NB4 (cell line): ENCODE measurements at places on chromosomes 5 and 9.

- no peak for DNase-seq
Observed at GRCh38 chr5:103849934-103850333, 287.3 kb upstream of the NUDT12 start.

DNA sequence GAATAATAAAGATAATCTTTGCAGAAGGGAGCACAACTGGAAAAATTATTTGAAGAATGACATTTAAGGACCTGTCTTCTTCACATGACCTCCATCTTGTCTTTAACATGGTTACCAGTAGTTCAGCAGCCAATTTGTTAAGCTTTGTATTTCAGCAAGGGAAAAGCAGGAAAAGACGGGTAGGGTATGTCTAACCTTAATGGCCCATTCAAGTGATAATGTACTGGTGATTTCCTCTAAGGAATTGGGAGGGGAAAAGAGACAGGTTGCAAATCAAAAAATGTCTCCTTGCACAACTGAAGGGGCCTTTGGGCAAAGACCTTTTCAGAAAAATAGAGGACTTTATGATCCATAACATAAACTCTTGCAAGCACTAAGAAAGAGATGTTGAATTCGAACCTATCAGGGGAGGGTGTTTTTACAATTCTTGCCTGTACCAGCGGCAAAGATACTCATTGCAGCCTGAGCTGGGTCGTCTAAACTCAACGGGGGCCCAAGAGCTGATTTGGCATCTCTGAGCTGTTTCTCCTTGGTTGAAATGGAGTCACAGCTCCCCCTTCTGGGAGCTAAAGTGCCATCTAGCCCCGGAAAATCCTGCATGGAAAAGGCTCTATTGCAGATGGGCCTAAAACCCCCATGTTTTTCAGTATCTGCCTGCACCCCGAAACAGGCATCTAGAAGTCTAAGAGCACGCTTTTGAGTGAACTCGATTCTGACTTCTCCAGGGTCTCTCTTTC, 3.8 kb downstream of the BRINP1 start:
- peak; percentile 44 for DNase-seq

DNA sequence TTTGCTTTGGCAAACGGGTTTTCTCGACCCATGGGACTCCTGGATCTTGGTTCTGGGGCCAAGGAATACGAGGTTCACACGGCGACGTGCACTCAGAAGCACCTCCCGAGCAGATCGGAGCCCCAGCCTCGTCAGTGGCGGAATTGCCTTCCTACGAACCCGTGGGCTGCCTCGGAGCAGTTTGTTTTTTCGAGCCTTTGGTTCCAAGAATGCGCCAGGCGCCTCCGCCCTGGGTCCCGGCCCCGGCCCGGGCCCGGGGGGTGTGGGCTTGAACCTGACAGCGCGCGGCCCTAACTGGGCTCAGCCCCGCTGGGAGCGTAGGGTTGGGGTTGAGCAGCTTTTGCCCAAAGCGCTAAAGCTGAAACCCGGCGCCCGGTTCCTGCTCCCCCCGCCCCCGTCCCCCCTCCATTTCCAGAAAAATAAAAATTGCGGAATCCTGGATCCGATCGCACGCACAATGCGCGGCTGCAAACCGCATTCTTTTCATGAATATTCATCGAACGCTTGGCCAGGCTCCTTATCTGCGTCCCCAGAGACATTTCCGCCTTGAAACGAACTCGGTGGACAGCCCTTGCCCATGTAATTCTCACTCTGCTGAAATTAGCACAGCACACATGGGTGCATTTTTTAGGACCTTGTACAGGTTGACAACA, 1.0 kb downstream of the BASP1 start:
- peak; percentile 78 for DNase-seq

- no peak for DNase-seq
Observed at GRCh38 chr5:154816891-154817492, 33.4 kb downstream of the FAXDC2 start.

GRCh38 chr9:130847306-130848217, 12.5 kb downstream of the ABL1 start:
- DNase-seq = peak; percentile 42

DNA sequence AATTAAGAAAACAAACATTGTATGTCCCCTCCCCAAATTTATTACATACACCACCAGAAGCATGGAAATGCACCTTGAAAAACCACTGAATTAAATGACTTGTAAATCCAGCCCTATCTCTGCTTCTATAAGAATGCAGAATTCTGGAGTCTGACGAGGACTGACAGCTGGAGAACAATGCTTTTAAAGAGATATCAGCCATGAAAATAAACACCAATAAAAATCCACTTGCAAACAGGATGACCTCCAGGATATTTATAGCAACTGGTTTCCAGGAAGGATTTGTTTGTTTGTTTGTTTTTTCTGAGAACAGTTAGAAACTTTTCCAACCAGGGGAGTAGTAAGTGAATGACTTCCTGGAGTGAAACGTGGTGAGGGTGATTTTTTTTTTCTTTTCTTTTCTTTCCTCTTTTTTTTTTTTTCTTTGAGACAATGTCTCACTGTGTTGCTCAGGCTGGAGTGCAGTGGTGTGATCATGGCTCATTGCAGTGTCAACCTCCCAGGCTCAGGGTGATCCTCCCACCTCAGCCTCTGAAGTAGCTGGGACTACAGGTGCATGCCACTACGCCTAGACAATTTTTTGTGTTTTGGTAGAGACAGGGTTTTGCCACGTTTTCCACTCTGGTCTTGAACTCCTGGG, 38.7 kb upstream of the SLC36A1 start:
- no peak for DNase-seq

DNA sequence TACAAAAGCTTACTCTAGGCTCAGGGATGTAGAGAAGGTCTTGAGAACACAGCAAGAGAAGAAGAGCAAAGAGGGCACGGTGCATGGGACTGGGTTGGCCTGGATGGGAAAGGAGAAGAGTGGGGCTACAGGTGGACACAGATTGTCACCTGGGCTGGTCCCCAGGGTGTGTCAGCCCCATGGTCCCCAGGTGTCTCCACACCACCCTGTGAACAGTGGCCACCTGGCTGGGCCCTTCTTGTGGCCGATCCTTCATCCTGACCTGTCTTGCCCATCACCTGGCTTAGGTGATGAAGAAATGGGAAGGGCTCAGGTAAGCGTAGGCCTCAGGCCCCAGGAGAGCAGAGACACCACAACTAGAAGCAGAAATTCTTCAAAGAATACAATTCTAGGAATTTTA, 188.9 kb downstream of the TENT4A start:
- DNase-seq = no peak

GRCh38 chr9:112831969-112832368, 58.7 kb downstream of the SLC46A2 start:
- no peak for DNase-seq

GRCh38 chr9:101586651-101587050, 8.1 kb downstream of the PPP3R2 start:
- DNase-seq = no peak

- DNase-seq = no peak
Observed at GRCh38 chr5:89728750-89729149, 680.8 kb downstream of the CETN3 start.

DNA sequence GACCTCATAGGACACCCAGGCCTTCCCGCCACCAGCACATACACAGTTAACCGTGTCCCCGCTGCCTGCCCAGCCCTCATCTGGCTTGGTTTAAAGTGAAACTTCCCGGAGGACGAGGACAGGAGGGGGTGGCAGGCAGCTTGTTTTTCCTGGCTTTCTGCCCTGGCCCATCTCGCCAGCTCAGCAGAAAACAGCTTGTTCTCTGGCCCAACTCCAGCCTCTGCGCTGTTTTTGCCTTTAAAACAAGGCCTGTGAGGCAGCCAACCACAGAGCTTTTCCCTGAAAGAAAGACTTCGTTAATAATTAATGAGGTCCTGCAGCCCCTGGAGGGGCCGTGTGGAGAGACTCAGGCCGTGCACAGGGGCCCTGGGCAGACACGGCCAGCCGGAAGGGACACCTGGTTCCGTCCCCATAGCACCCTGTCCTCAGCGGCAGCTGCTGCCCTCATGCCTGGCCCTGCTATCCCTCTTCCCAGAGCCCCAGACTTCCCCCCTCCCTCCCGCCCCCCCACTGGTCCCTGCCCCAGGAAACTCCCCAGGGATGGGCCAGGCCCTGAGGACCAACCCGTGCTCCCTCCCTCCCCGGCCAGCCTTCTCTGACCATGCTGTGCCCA, 108.7 kb downstream of the RXRA start:
- DNase-seq = no peak

DNA sequence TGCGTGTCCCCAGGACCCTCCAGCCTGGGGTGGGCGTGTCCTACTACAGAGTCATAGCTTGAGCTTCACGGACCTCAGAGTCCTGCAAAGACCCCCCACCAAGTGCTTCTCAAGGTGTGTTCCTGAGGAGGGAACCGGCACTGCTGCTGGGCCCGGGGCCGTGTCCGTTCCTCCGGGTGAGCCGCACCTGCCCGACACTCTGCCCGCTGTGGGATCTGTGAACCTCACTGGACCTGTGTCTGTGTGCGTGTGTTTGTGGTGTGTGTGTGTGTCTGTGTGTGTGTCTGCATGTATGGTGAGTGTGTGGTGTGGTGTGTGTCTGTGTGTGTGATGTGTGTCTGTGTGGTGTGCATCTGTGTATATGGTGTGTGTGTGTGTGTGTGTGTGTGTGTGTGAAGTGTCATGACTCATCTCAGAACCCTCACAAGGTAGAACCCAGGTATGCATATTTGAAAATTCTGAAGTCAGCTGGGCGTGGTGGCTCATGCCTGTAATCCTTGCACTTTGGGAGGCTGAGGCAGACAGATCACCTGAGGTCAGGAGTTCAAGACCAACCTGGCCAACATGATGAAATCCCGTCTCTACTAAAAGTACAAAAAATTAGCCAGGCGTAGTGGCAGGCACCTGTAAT, 40.9 kb upstream of the RXRA start:
- DNase-seq = no peak

DNA sequence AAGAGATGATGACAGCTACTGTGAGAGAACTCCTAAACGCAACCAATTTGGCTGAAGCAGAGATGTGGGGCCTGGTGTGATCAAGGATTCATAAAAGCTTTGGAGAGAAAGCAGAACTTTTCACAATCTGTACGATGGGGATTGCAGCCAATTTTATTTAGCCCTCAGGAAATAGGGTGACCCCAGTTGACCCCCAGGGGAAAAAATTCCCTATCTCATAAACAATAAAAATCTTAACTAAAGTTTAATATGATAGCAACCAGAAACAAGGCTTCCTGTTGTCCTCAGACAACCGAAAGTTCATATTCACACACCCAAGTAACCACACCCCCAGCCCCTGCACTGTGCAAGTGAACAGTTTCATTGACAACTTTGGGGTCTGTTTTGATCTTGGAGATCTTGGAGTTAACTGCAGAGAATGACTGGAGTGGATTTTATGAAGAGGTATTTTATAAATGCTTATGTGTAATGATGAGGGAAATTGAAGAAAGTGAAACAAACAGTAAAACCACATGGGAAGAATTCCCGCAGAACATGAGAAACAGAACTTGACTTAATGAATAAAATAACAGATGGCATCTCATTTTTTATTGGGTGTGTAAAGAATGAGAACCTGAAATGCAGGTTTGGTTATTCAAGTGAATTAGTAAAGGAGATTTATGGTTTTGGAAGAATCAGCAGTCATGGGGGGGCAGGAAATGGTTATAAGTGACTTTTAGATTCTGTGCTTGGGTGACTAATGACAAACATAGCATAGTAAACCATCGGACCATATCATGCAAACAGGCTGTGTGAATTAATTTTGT, 94.5 kb downstream of the PDE4D start:
- DNase-seq = no peak

DNA sequence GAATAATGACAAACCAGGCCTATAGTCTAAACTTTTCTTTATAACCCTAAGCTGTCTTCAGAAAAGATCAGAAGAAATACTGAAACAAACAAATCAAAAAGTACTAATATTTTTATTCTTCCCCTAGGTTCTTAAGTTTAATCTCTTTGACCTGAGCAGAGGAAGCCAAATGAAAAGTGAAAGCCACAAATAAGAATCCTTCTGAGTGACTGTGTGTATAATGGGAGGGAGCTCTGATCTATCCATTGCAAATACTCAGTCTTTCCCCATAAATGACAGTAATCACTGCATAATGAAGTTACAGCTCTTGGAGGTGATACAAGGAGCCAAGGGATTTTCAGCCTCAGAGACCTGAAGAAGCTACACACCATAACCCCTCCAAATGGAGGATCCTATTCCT, 126.9 kb upstream of the ATP10B start:
- DNase-seq = no peak

- DNase-seq = peak; percentile 47
Observed at GRCh38 chr5:137665678-137666460, 70.0 kb downstream of the KLHL3 start.

GRCh38 chr5:956941-957747, 51.5 kb upstream of the NKD2 start:
- DNase-seq = peak; percentile 81

GRCh38 chr5:37833990-37834389, 5.9 kb downstream of the GDNF start:
- no peak for DNase-seq

DNA sequence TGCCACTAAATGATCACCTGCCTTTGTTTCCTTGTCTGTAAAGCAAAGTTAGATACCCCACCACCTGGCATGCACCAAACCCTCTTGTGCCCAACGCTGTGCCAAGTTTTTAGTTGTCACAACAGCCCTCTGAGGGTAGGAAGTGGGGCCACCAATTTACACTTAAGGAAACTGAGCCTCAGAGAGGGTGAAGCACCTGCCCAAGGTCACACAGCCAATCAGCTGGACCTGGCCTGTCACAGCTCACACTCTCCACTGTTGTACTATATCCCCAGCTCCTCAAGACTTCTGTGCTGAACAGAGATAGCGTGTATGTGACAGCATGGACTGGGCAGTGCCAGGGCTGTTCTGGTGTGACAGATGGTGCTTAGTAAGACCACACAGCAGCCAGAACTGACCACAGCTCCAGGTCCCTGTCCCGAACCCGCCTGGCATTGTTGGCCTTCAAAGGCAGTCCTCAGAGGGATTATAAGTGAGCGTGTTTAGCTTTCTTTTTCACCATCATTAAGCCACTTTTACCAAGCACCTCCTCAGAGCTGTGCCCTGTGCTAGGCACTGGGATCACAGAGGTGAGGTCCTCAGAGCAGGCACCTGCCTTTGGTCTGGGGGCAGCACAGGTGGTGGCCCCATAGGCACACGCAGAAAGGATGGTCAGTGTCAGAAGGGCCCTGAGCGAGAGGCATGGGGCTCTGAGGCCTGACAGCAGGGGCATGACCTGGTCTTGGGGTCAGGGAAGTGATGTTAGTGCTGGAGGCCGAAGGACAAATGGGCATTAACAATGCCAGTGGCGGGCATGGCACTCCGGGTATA, 71.1 kb downstream of the COL27A1 start:
- no peak for DNase-seq

DNA sequence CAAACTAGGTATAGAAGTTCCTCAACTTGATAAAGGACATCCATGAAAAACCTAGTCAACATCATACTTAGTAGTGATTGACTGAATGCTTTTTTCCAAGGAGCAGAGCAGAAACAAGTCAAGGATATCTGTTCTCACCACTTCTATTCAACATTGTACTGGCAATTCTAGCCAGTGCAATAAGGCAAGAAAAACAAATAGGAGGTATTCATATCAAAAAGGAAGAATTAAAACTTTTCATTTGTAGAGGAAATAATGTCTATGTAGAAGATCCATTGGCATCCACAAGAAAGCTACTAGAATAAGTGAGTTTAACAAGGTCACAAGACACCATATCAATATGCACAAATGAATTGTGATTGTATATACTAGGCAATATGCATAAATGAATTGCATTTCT, 28.2 kb upstream of the ORM1 start:
- no peak for DNase-seq
